ENCODE measurements at places on chromosomes 4 and X. TPM values are rescaled to one million over a fixed set of nuclear protein-coding genes. Genes with fewer than 3 reads are reported as not detected.

- no peaks in the 10 kb centered on the region for H3K36me3 ChIP-seq
- no peak for DNase-seq
- no peaks in the 10 kb centered on the region for H3K27me3 ChIP-seq
- H3K4me1 ChIP-seq: no peaks in the 10 kb centered on the region
- no peak overlapping the region for H3K4me3 ChIP-seq
- no peak overlapping the region for H3K27ac ChIP-seq
Observed at GRCh38 chrX:46687619-46688018, 71.3 kb downstream of the SLC9A7 start.

- DNase-seq: no peak
- no peak overlapping the region for H3K27ac ChIP-seq
- peaks cover 2% of the 10 kb centered on the region for H3K27me3 ChIP-seq
- no peaks in the 10 kb centered on the region for H3K36me3 ChIP-seq
- H3K4me3 ChIP-seq: no peak overlapping the region
Observed at GRCh38 chrX:12443534-12444098, 305.3 kb downstream of the FRMPD4 start.

Gene H2BW1
- not detected for polyA plus RNA-seq

GRCh38 chrX:65757943-65758342, 90.5 kb downstream of the MSN start:
- H3K27me3 ChIP-seq: no peaks in the 10 kb centered on the region
- H3K36me3 ChIP-seq: no peaks in the 10 kb centered on the region
- no peak overlapping the region for H3K4me3 ChIP-seq
- H3K27ac ChIP-seq: no peak overlapping the region
- DNase-seq: no peak
- H3K4me1 ChIP-seq: peaks cover 22% of the 10 kb centered on the region

DNA sequence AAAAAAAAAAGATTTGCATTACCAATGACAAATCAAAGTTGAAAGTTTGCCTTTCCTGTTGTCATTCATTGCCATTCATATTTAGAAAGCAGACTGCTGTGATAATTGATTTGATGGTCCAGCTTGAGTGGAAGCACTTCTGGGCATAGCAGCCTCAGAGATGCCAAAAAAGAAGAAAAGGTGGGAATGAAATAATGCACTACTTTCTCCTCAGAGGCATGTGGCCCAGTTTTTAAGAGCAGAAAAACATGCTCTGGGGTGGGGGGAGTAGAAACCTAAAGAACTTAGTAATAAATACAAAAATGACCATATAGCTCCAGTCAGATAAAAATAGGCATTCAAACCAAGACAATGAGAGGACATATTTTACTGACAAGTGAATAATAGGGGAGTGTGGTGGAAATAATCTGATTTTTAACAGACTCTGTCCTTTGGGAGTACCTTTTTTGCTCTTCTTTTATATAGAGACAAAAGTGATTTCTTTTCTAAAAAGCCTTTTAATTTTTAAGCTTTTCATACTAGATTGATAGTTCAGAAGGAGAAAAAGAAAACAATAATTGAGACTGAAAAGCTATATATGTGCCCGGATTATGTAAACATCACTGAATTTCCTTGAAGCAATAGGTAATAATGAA, 599.1 kb downstream of the RPA4 start:
- DNase-seq: no peak
- no peak overlapping the region for H3K4me3 ChIP-seq
- H3K27ac ChIP-seq: no peak overlapping the region
- no peaks in the 10 kb centered on the region for H3K36me3 ChIP-seq

GRCh38 chrX:63513825-63514568, 162.9 kb upstream of the SPIN4 start:
- H3K4me3 ChIP-seq: no peak overlapping the region
- peaks cover 28% of the 10 kb centered on the region for H3K4me1 ChIP-seq
- peak overlapping the region; percentile 30 for H3K27ac ChIP-seq
- DNase-seq: no peak
- H3K36me3 ChIP-seq: no peaks in the 10 kb centered on the region

Gene ARHGAP6
- polyA plus RNA-seq: not detected

DNA sequence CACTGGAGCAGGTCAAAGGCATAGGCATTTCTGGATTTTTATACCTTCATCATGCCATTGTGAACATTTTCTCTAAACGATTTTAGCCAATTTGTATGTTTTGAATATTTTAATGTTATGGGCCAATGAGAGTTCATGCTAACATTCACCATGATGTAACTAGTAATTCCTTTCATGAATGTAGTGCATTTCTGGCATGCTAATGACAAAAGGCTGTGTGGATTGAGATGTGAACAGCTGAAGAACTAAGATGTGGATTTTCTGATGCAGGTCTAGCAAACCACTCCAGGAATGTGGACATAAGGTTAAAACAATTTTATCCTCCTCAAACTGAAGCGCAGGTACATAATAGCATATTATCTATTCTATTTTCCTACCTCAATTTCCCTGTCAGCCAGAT, 269.4 kb downstream of the NLGN4X start:
- H3K4me3 ChIP-seq: no peak overlapping the region
- DNase-seq: no peak
- no peaks in the 10 kb centered on the region for H3K36me3 ChIP-seq
- H3K4me1 ChIP-seq: no peaks in the 10 kb centered on the region

DNA sequence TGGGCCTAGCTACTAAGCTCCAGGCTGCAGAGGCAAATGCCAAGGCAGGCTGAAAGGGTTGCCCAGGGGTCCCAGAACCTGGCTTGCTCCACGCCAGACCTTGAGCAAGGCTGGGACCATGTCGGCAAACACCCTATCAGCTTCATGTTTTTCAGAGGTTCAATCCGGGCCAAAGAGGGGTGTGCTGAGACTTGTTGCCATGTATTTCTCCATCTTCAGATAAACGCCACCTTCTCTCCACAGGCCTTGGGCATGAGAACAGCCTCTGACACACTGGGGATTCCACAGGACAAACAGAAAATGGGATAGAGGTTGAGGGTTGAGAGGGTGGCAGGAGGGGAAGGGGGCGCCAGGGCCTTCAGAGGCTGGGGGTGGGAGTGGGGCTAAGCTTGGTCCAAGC, 8.6 kb downstream of the PJA1 start:
- no peak overlapping the region for H3K4me3 ChIP-seq
- no peaks in the 10 kb centered on the region for H3K36me3 ChIP-seq
- no peak overlapping the region for H3K27ac ChIP-seq
- no peaks in the 10 kb centered on the region for H3K4me1 ChIP-seq
- H3K27me3 ChIP-seq: peaks cover 4% of the 10 kb centered on the region
- no peak for DNase-seq

- no peaks in the 10 kb centered on the region for H3K27me3 ChIP-seq
- H3K27ac ChIP-seq: peak overlapping the region; percentile 94
- no peaks in the 10 kb centered on the region for H3K36me3 ChIP-seq
- H3K4me1 ChIP-seq: peaks cover 83% of the 10 kb centered on the region
Observed at GRCh38 chrX:13092455-13092941, 48.1 kb upstream of the FAM9C start.

DNA sequence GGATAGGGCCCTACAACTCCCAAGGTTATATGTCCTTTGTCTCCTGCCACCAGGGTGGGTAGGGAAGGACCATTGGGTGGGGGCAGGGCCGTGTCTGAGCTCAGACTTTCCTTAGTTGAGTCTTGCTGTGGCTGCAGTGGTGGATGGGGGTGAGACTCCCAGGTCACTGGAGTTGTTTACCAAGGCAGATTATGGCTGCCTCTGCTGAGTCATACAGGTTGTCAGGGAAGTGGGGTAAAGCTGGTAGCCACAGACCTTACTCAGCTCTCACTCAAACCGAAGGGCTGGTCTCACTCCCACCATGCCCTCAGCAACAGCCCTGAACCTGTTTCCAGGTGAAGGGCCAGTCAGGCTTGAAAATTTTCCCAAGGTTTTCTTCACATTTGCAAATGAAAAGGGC, 58.8 kb upstream of the FAAH2 start:
- no peaks in the 10 kb centered on the region for H3K4me1 ChIP-seq
- H3K27me3 ChIP-seq: no peaks in the 10 kb centered on the region
- no peak overlapping the region for H3K4me3 ChIP-seq
- H3K36me3 ChIP-seq: peaks cover 6% of the 10 kb centered on the region
- DNase-seq: no peak

Gene ENPEP
- not detected for polyA plus RNA-seq

Gene PHOX2B
- polyA plus RNA-seq: not detected

GRCh38 chr4:75699299-75699698, 25.1 kb upstream of the USO1 start:
- peaks cover 20% of the 10 kb centered on the region for H3K4me1 ChIP-seq
- no peaks in the 10 kb centered on the region for H3K36me3 ChIP-seq
- H3K4me3 ChIP-seq: peak overlapping the region; percentile 69
- H3K27me3 ChIP-seq: no peaks in the 10 kb centered on the region
- DNase-seq: no peak

- H3K27me3 ChIP-seq: peaks cover 2% of the 10 kb centered on the region
- no peak overlapping the region for H3K4me3 ChIP-seq
- H3K27ac ChIP-seq: no peak overlapping the region
- H3K36me3 ChIP-seq: no peaks in the 10 kb centered on the region
Observed at GRCh38 chr4:148757171-148757570, 315.0 kb upstream of the NR3C2 start.

- no peak overlapping the region for H3K27ac ChIP-seq
- H3K4me3 ChIP-seq: no peak overlapping the region
- H3K4me1 ChIP-seq: peaks cover 28% of the 10 kb centered on the region
- H3K27me3 ChIP-seq: peaks cover 3% of the 10 kb centered on the region
Observed at GRCh38 chrX:9622128-9622527, 143.5 kb downstream of the GPR143 start.

Gene RAB41
- polyA plus RNA-seq: not detected
